Endothelial cell of umbilical vein (primary cell): ENCODE measurements at places on chromosomes 11 and 22.

- DNase-seq, result peak; percentile 12
Observed at GRCh38 chr11:35723913-35724312, 61.3 kb downstream of the TRIM44 start.

- DNase-seq, result peak; percentile 96
Observed at GRCh38 chr22:23305922-23306374, 125.6 kb downstream of the BCR start.

DNA sequence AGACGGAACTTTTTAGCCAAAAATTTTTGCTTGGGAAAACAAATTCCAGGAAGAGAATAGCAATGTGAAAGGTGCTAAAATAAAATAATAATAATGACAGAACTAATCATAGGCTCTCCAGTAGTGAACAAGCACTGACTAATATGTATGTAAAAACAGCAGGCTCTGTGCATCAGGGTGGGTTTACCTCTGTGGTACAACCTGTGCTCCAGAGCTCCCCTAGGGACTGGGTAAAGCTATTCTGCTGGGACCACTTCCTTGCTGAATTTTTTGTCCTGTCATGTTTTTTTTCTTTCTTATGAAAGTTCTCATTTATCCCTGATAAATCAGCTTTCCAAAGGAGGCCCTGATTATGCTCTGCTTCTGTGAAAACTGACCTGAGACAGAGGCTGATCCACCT lies 18.8 kb downstream of the LUZP2 start:
- DNase-seq, result no peak

GRCh38 chr22:37222440-37222971 lies 10.2 kb upstream of the SSTR3 start:
- no peak for DNase-seq

- peak; percentile 77 for DNase-seq
Observed at GRCh38 chr11:73295241-73295995, 12.7 kb upstream of the ARHGEF17 start.

- DNase-seq, result peak; percentile 36
Observed at GRCh38 chr11:128802358-128802981, 64.6 kb downstream of the KCNJ1 start.
